Kidney (tissue), 22 donors: ENCODE measurements at places on chromosomes 4 and X.

DNA sequence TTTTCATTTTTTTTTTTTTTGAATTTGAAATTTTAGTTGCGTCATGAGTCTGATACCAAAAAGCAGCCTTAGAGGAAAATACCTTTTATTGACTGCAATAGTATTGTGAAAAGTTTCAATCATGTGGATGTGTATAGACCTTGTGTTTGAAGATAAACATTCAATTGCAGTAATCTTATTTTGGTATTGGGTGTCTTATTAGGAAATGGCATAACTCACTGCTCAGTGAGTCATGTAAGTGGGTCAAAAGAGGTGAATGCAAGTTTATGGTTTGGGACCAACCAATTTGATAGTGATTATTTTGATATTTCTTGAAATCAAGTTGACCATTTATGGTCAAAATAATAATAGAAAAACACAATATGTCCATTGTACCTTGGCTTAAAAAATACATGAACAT lies 627.8 kb upstream of the SLIT2 start:
- no peak for DNase-seq

- no peak for DNase-seq
These were observed 13.0 kb upstream of the AFAP1 start for GRCh38 chr4:7952615-7953014.

DNA sequence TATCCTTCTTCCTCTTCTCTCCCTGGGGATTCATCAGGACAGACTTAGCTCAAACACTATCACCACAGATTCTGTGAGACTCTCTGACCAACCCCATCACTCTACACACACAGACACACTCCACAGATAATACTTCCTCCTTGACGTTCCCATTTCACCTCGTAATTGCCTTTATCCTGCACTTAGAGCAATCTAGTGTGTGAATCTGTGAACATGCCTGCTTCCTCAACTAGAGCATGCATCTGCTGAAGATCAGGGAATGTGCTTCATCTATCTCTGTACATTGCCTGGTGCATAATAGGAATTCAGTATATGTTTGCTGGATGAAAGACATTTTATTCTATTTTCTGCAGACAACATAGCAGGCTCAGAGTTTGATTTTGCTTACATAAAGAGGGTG lies 25.1 kb upstream of the HS6ST2 start:
- no peak for DNase-seq

DNA sequence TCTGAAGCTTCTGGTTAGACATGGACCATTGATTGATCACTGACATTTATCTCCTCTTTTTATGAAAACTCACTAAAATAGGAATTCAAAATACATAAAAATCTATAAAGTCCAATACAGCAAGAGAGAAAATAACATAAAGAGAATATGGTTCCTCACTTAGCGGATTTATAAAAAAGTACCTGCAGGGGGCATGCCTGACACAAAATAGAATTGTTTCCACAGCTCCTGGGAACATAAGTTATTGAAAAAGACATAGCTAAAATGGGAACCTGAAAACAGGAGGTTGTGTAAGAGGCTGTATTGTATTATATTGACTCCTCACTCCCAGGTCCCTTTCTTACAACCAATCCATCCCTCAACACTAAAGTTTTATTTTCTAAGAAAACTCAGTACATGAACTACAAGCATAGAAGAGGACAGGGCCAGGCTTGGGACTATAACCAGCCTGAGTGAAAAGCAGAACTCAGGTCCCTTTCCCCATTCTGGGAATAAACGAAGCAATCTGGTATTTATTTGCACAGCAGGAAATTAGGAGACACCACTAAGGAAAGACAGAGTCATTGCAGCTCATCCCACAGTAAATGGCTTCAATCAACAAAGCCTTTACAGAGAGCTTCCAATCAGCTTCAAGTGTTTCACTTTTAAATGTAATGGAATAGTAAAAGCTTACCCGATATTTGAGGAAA lies 121.1 kb upstream of the NDST4 start:
- no peak for DNase-seq

GRCh38 chr4:112279882-112280315 lies 5.8 kb downstream of the TIFA start:
- DNase-seq = no peak
